ENCODE measurements at places on chromosomes 12 and 14. TPM values are rescaled to one million over a fixed set of nuclear protein-coding genes. Genes with fewer than 3 reads are reported as not detected.

Gene CAPZA3
- total RNA-seq: not detected

Gene ENDOU
- total RNA-seq: 2.7 TPM

Gene TSPAN19
- total RNA-seq: not detected

Gene PRPH
- 1.3 TPM for total RNA-seq

Gene TC2N
- total RNA-seq: 54.2 TPM

Gene KIF26A
- 0.74 TPM for total RNA-seq

Gene ASB8
- total RNA-seq: 26.5 TPM

Gene SLC10A1
- total RNA-seq: not detected

Gene ITPK1
- total RNA-seq: 32.6 TPM

Gene CEP290
- 11.3 TPM for total RNA-seq

Gene OAS1
- 31.5 TPM for total RNA-seq

Gene NEUROD4
- not detected for total RNA-seq

Gene VDR
- total RNA-seq: 5.8 TPM

Gene ZNF605
- total RNA-seq: 9.6 TPM

Gene AGAP2
- total RNA-seq: 1.2 TPM

Gene RNASE1
- 1,224 TPM for total RNA-seq

Gene WNT5B
- total RNA-seq: 4.1 TPM

Gene GLIPR1L1
- not detected for total RNA-seq

Gene CRIP2
- 177 TPM for total RNA-seq

Gene FOXG1
- total RNA-seq: not detected

Gene GALNT8
- total RNA-seq: 2.5 TPM

Gene PZP
- total RNA-seq: not detected

Gene NCKAP5L
- 16.9 TPM for total RNA-seq

Gene GLT8D2
- total RNA-seq: 31.6 TPM

Gene C1QL4
- 1.1 TPM for total RNA-seq

Gene BRF1
- total RNA-seq: 22.8 TPM

Gene RERG
- 9.6 TPM for total RNA-seq

Gene LRFN5
- 2.4 TPM for total RNA-seq

Gene KRT6C
- not detected for total RNA-seq

Gene NIN
- 23.7 TPM for total RNA-seq

Gene DEGS2
- 0.79 TPM for total RNA-seq

Gene KRT80
- total RNA-seq: 0.37 TPM

Gene SERPINA6
- 1.5 TPM for total RNA-seq

Gene ANAPC7
- total RNA-seq: 54.8 TPM

Gene RBP5
- 1.0 TPM for total RNA-seq

Gene TMCC3
- 9.2 TPM for total RNA-seq

Gene CLEC4D
- total RNA-seq: 2.0 TPM

Gene ADGRD1
- 98.6 TPM for total RNA-seq

Gene CCDC85C
- 17.7 TPM for total RNA-seq

Gene ANO4
- 2.4 TPM for total RNA-seq
